Urothelium cell line (cell line): ENCODE measurements at places on chromosomes 3 and 15.

DNA sequence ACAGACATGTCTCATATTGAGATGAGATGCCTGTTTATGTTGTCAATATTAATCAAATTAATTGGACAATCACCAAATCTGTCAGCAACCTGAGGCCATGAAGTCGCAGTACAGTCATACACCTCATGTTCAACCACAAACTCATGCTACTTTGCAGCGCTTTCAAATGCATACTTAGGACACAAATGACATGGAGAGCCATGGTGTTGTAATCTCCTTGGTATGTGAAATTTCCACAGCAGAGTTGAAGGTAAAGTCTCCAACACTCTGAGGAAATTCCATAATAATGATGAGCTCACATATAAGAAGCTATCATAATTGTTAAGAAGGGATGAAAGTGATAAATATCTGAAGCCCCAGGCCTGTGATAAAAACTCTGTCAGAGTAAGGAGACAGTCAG lies 873.9 kb downstream of the MCTP2 start:
- peak; percentile 12 for DNase-seq

- DNase-seq: no peak
Measured at GRCh38 chr15:88604381-88605188, 16.6 kb upstream of the AEN start.

DNA sequence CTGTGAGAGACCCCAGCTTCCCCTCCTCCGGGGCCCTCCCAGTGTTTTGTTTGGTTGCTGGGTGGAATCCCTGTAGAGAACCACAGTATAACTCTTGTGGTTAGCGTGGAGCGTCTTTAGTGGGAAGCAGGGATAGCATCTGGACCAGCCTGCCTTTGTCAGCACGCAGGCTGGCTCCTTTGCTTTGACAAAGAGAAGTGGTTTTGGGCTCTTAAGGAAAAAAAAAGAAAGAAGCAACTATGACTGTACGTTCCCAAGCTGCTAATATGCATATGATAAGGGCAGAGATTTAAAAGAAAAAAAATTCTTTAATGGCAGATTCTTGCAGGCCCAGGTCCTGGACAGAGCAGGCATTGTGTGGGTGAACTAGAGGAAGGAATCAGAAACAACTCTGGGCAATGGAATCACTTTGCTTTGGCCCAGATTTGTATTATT lies 340.8 kb upstream of the CTDSPL start:
- DNase-seq: no peak

GRCh38 chr3:102733791-102734563 lies 299.2 kb downstream of the ZPLD1 start:
- DNase-seq: no peak

DNA sequence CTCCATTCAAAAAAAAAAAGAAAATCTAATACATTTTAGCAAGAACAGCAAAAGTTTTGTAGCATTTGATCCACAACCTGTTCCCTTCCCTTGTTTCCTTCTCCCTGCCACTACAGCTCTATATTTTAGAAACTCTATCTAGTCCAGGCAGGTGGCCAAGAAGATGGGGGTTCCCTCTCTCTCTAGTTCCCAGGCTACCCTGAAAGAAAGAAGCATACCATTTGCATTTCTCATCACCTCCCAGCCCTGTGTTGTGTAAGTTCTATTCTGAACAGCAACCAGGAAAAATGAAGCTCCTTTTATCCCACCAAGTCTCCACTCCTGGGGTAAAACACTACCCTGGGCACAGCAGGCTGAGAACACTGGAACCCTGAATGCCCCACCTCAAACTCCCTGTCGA lies 100.0 kb downstream of the PCCB start:
- no peak for DNase-seq

GRCh38 chr3:38122712-38123290 lies 14.1 kb downstream of the ACAA1 start:
- DNase-seq: no peak

GRCh38 chr15:61327019-61327631 lies 98.0 kb upstream of the RORA start:
- peak; percentile 22 for DNase-seq

- peak; percentile 32 for DNase-seq
Measured at GRCh38 chr3:163490119-163490518, 1588.2 kb downstream of the SI start.

DNA sequence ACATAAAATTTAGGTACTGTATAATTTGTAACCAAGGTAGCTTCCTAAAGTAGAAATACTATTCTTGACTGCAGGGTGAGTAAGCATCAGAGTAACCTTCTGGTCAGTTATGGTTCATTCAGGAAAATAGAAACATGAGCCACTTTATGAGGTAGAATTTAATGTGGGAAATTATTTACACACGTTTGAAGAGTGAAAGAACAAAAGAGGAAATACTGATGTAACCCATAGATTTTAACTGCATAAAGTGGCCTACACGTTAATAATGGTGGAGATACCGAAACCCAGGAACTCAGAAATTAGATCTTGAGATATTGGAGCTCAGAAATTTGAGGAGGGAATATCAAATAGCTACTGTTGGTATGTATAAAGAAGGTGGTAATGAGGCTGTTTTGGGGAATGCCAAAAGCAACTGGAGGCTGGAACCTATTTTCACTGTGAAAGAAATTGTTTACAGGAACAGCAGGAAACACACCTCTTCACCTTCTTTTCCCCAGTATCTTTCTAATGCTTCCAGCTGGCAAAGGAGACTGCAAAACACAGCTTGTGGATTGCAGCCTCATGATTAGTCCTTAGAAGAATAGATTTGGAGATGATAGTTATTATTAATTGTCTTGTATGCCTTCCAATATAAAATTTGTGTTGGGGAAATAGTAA lies 216.1 kb downstream of the DOCK3 start:
- DNase-seq: no peak

- no peak for DNase-seq
Measured at GRCh38 chr3:23653647-23654525, 151.9 kb upstream of the UBE2E1 start.

- DNase-seq: no peak
Measured at GRCh38 chr3:132756108-132756650, 34.0 kb upstream of the NPHP3 start.

- peak; percentile 48 for DNase-seq
Measured at GRCh38 chr3:132180337-132180791, 136.8 kb upstream of the ACP3 start.

GRCh38 chr3:113685124-113685523 lies 11.3 kb downstream of the USF3 start:
- no peak for DNase-seq

DNA sequence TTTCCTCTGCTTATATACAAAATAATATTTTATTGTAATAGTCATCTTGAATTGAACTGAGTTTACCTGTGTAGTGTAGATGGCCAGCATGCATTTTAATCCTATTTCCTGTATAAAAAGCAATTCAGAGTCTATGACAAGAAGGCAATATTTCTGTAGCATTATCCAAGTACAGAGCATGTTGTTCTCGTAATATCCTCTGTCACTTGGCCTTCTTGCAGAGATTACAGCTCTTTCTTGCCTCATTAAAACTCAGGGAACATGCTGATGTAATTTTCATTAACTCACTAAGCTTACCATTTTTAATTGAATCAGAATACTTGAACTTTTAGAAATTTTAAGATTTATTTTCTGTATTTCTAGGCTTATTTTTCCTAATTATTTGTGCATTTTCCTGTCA lies 203.3 kb upstream of the AGTR1 start:
- DNase-seq: no peak
